ENCODE measurements at places on chromosomes 3 and 15.

DNA sequence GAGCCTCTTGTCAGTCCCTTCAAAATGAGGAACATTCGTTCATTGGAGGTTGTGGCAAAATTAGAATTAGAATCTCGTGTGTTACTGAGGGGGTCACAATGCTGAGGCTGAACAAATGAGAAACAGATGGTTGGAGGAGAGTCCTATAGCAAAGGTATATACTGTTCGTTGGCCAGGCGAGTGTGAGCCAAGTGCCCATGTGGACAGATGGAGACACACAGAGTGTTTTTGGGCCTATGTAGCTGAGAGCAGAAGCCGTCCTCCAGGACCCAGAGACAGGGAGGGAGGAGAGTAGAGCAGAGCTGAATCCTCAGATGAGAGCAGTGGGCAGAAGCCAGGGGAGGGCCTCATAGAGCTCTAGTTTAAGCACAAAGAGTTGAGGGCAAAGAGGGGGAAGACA is 98.9 kb downstream of the NR1D2 start:
- no peak for DNase-seq

GRCh38 chr3:195916991-195917390 is 8.6 kb upstream of the TNK2 start:
- DNase-seq: no peak

- DNase-seq: no peak
Observed at GRCh38 chr15:62517541-62517940, 352.5 kb upstream of the C2CD4B start.

GRCh38 chr3:156594219-156594683 is 39.3 kb upstream of the SSR3 start:
- no peak for DNase-seq

GRCh38 chr15:98177966-98178592 is 217.6 kb downstream of the ARRDC4 start:
- DNase-seq: peak; percentile 6

GRCh38 chr15:40859206-40859851 is 14.7 kb downstream of the RHOV start:
- DNase-seq: peak; percentile 87

DNA sequence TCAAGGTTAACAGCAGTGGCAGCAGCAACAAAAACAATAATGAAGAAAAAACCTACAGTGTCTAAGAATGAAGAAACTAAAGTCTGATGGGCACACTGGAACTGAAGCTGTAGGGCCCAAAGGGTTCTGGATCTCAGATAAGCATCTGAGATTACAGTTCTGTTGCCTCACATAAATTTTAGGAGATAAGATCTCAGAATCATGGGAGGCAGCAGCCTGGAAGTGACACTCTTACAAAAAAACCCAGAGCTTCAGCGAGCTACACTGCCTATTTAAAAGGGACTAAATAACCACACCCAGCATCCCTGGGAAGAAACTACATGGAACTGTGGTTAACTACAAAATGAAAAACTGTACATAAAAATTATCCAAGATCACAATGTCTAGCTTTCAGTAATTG is 61.2 kb downstream of the PLD1 start:
- no peak for DNase-seq

GRCh38 chr15:65945616-65946015 is 76.3 kb downstream of the RAB11A start:
- DNase-seq: no peak

- no peak for DNase-seq
Observed at GRCh38 chr3:63960048-63960711, 48.0 kb upstream of the SCAANT1 start.

- no peak for DNase-seq
Observed at GRCh38 chr3:112815981-112816380, 30.7 kb downstream of the CD200R1L start.

- DNase-seq: no peak
Observed at GRCh38 chr3:113094337-113095221, 103.8 kb downstream of the GTPBP8 start.

- DNase-seq: no peak
Observed at GRCh38 chr15:39852250-39852649, 67.8 kb downstream of the GPR176 start.

DNA sequence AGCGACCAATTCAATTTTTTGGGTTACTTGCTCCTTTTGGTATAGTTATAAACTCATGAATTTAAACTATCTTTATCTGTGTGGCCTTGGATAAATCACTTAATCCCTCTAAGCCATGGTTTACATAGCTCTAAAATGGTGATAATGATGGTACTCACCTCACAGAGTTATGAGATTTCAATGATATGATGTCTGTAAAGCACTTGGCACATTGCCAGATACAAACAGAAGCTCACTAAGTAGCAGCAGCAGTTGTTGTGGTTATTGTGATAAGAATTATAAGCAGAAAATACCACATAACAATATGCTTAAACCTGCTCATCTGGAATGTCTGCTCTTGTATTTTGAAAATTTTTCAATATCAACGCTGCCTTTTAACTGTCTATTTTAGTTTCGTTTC is 185.1 kb upstream of the SNTN start:
- DNase-seq: no peak

GRCh38 chr3:195542316-195542697 is 818 bp downstream of the PPP1R2 start:
- no peak for DNase-seq
